ENCODE measurements at places on chromosomes 3 and 15.
A peak's percentile ranks its signal among the peaks of the same experiment; 100 is the strongest.

GRCh38 chr3:173920386-173920785 lies 522.8 kb downstream of the NLGN1 start:
- DNase-seq, result no peak

GRCh38 chr3:122559906-122560305 lies 4.2 kb downstream of the PARP9 start:
- no peak for DNase-seq

GRCh38 chr3:100151024-100151707 lies 36.9 kb upstream of the FILIP1L start:
- DNase-seq, result no peak

GRCh38 chr3:188439080-188439479 lies 285.1 kb downstream of the LPP start:
- peak; percentile 33 for DNase-seq

- no peak for DNase-seq
Observed at GRCh38 chr3:18114894-18115293, 310.2 kb downstream of the SATB1 start.

DNA sequence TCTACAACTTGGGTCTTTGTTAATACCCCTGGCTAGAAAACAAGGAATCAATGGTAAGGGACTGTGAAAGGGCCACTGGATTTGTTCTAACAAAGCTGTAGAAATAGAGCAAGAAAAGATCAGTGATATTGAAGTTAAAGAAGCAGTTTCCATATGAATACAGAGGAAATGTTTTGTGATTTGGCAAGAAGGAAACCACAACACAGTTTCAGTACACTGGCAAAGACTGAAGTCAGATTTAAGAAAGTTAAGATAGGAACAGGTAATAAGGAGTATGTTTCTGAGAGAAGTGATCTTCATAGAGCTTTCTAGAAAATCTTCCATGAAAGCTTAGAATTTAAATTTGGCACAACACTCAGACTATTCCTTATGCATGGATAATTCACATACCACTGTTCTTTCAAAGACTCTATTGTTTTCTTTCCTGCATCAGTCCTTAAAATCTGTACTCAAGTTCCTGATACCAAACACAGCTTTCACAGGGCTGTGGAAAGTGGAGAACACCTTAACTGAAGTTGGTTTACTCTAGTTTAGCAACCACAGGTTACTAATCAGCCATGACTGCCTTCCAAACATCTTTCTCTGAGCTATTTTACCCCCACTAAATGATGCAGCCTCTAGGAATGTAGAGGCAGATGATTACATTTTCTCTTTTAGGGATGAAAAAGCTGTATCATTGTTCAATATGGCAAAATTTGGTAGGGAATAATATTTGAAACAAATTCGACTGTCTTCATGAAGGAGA lies 32.4 kb upstream of the ALCAM start:
- DNase-seq, result no peak

- DNase-seq, result no peak
Observed at GRCh38 chr3:81658322-81658997, 103.0 kb downstream of the GBE1 start.

DNA sequence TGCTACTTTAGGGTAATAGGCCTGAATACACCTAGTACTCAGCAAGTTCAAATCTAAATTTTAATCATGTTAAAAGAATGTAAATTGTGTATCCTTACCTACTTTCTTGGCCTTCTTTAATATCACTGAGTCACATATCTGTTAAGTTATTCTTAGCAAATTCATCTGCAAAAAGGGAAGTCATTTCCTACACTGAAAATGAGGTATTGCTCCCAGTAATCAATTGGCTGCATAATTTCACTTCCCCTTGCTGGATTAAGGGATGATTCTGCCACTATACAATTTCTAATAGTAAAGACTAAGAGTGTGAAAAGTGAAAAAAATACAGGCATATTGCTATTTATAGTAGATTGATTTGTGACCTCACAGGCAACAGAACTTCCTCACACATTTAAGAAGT lies 47.8 kb downstream of the CCDC54 start:
- DNase-seq, result no peak

DNA sequence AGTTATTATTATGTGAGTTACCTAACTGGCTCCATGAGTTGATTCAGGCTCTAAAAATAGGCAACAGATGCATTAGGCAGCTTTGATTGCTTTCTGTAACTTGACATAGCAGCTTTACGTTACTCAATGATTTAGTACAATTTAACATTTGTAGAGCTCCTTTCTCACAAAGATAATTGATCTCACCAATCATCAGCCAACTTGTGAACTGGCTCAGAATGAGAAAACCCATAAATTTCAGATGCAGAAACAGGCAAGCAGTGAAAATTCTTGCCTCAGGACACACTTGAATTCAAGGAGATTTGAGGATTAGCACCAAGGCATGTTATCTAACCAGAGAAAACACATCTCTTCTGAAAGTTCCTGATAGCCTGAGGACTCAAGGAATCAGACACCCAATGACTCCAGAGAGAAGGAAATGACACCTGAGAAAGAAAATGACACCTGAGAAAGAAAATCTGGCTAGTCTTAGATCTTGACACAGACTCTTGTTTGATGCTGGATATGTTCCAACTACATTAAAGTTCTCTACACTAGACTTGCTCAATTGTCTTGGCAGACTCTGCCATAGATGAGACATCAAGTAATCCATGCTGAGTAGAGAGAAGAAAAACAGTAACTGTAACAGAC lies 315.1 kb upstream of the CBLB start:
- DNase-seq, result no peak

- no peak for DNase-seq
Observed at GRCh38 chr3:137360531-137361201, 402.9 kb downstream of the IL20RB start.

GRCh38 chr15:58629625-58630024 lies 119.9 kb downstream of the ADAM10 start:
- DNase-seq, result no peak

Data from stimulated activated CD4-positive, alpha-beta T cell treated with anti-CD3 and anti-CD28 coated beads, Interleukin-4, amount 100 ng/mL, for 24 hours (primary cell).